ENCODE measurements at places on chromosomes 3 and 15. TPM values are rescaled to one million over a fixed set of nuclear protein-coding genes. Genes with fewer than 3 reads are reported as not detected.

DNA sequence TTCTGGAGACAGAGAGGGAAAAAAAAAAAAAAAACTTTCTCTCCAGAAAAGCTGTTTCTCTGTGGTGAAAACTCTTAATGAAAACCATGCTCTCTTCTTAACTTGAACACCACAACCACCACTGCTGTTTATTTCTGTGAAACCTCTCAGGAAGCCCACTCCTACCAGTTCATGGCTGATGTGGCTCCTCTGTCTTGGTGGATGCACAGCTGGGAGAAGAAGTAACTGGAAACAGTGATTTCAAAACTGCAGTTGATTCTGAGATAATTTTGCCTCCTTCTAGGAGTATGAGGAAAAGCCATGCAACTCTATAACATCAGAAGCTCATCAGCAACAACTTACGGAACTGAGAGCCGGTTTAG, 40.2 kb upstream of the PYGO1 start:
- DNase-seq, result no peak

Gene LRRN1
- total RNA-seq, result 157 TPM

- DNase-seq, result no peak
These were observed 253.9 kb upstream of the HES1 start for GRCh38 chr3:193882091-193882490.

Gene MUC20
- not detected for total RNA-seq

Gene CCDC54
- not detected for total RNA-seq

DNA sequence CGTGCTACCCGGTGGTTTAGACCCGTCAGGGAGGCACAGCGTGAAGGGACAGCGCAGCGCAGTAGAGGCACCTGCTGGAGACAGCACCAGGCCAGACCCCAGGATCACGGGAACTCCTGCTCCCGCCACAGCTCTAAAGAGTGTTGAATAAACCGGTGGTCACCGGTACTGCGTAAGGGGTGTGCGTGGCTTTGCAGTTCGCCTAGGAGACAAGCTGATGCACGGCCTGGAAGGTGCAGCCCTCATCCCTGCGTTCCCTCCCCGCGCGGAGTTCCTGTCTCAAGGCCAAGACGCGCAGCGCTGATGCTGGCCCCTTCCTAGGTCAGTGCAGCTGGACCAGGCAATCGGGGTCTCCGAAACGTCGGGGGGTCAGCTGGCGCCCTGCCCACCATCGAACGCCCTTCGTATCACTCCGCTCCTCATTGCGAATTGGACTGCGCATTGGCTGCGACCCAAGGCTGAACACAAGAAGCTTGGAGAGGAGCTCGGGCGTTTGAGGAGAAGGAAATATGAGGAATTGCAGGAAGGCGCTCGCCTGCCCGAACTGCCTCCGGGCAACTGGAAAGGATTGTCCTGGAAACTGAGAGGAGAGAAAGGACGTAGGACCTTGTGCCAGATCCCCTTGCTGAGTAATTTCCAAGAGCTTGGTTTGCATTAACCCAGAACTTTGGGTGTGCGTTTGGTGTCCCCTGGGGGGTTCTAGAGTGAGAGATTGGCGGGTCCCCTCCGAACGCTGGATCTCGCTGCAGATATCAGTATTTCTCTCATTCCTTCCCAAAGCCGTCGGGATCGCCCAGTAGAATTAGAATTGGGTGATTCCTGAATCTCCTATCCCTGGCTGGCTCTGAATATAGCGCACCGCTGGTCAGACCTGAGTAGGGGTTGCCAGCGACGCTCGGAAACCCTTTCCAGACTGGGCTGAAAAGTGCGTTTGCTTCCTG, 2.3 kb upstream of the SOX14 start:
- DNase-seq, result peak; percentile 43

- no peak for DNase-seq
These were observed 18.3 kb downstream of the ABHD5 start for GRCh38 chr3:43709022-43709421.

DNA sequence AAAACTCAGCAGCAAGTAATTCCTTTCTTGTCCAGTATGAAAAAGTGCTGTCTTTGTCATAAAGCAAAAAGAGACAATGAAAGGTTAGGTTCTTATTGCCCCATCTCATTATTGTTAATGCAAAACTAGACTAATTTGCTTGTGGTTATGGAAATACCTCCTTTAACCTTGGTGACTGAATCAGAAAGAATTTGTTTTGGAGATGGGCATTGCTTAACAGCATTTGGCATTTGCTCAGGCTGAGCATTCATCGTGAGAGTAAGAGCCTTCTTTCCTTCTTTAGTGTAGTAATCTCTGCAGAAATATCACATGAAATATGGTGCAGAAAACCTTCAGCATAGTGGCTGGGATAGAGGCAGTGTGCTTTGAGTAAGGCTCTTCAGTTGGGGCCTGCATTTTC, 103.1 kb downstream of the CNTN6 start:
- no peak for DNase-seq

Gene CPNE4
- 4.1 TPM for total RNA-seq

Gene PEX11A
- total RNA-seq, result 4.5 TPM

DNA sequence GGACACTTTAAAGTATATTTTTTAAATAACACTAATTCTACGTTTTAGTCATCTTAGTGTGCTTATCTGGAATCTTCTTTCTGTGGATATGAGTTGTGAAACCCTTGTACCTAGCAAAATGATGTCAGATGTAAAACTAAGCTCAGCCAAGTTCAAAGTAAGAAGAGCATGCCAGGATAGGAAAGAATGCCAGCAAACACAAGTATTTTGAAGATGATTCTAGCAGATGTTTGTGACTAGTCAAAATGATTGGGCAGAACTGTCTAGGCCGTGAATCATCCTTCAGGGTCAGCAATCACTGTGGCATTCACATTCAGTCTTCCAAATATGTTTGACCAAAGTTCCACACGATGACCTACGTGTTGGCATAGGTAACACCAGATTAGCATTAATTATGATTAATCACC, 5.4 kb upstream of the PLOD2 start:
- no peak for DNase-seq

- DNase-seq, result no peak
These were observed 200.6 kb downstream of the BCHE start for GRCh38 chr3:165636684-165637015.

Gene NANOGP8
- total RNA-seq, result 49.6 TPM

- DNase-seq, result peak; percentile 97
These were observed 22.0 kb upstream of the TATDN2 start for GRCh38 chr3:10226293-10226692.

- no peak for DNase-seq
These were observed 1.5 kb downstream of the CD80 start for GRCh38 chr3:119557877-119558269.

DNA sequence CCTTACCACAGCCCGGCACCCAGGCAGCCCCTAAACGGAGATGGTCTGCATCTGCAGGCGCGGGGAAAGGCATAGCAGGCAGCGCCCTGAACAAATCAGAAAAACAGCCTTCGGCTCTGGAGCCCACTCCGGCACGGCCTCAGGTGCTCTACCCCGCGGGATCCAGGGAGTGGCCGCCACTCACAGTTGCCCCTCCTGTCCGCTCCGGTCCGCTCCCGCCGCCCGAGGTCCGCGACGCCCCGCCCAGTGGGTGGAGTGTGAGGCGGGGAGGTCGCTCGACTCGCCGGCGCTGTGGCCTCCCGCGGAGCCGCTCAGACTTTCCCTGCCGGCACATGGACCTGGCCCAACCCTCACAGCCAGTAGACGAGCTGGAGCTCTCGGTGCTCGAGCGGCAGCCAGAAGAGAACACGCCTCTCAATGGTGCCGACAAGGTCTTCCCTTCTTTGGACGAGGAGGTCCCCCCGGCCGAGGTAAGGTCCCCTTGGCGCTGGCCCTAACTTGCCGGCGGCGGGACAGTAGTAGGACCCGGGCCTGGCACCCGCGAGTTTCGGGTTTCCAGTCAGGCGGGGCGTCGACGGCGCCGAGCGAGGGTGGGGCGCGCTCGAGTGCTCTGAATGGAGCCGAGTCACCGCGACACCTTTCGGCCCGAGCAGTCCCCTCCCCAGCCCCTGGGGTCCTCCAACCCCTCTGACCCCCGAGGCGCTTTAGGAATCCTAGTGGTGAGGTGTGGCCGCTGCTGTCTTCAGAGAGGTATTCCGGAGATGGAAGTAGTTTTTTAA, at the start of gene C3orf52:
Gene C3orf52, plus strand, starts transcription at position 314 of the 779 bp plus-strand sequence. Its CDS starts 19 bp downstream, at position 333.
- DNase-seq, result peak; percentile 96

DNA sequence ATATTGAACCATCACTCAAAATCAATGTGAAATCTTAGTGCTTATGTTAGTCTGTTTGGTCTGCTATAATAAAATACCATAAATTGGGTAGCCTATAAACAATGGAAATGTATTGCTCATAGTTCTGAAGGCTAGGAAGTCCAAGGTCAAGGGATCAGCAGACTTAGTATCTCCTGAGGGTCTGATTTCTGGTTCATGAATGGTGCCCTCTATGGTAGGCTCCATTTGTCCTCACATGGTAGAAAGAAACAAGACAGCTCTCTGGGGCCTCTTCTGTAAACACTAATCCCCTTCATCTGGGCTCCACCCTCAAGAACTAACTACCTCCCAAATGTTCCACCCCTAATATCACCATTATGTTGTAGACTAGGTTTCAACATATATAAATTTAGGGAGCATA, 15.0 kb upstream of the EOMES start:
- no peak for DNase-seq

GRCh38 chr3:61134532-61134931, 116.7 kb downstream of the FHIT start:
- no peak for DNase-seq

- no peak for DNase-seq
These were observed 39.9 kb downstream of the GATM start for GRCh38 chr15:45338417-45338816.

Gene SLC12A1
- 0.19 TPM for total RNA-seq

DNA sequence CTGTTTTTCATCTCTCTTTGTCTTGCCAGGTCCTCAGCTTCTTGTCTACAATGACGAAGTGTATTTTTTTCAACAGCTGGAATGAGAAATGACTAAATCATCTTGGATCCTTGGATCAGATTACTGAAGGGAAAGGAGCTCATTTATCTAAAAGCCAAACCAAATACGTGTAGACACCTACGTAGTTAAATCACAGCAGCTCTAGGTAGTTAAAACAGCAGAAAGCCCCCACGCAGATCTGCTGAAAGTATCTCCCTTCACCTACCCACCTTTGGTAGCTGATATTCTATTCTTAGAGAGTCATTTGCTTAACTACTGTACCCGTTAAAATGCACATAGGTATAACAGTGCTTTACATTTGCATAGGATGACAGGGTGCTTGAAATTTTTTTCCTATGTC, 105.5 kb upstream of the WNT5A start:
- no peak for DNase-seq

- DNase-seq, result no peak
These were observed 5.5 kb upstream of the CLN6 start for GRCh38 chr15:68235022-68235421.

- DNase-seq, result no peak
These were observed 4.6 kb upstream of the SMCO1 start for GRCh38 chr3:196519718-196520082.

Gene NUSAP1
- 126 TPM for total RNA-seq

GRCh38 chr3:8741581-8742261, 8.1 kb downstream of the CAV3 start:
- DNase-seq, result peak; percentile 85

Gene DVL3
- total RNA-seq, result 55.5 TPM

DNA sequence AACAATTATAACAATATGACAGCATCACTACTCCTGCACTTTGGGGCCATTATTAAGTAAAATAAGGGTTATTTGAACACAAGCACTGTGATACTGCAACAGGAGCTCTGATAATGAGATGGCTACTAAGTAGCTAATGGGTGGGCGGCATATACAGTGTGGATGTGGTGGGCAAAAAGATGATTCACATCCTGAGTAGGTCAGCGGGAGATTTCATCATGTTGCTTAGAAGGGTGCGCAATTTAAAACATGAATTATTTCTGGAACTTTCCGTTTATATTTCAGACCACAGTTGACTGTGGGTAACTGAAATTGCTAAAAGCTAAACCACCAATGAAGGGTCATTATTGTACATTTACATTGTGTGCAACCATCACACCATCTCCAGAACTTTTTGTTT, 42.3 kb downstream of the FBXO22 start:
- no peak for DNase-seq

Gene ATP2B2
- 0.35 TPM for total RNA-seq

DNA sequence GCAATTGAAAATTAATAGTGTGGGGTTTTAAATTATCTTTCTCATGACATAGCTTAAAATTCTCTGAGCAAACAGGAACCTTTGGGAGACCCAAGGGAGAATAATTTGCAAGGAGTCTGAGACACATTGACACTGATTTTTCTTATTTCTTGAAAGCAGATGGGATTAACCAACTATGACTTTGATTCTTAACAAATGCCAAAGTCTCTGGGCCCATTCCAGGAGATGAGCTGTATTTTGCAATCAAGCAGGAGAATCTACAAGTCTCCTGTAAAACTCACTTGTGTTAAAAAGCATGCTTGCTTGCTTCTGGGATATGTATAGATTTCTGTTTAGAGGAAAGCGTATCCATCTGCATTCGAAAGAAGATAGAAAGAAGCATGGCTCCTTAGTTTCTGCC, 71.3 kb upstream of the STT3B start:
- DNase-seq, result no peak

DNA sequence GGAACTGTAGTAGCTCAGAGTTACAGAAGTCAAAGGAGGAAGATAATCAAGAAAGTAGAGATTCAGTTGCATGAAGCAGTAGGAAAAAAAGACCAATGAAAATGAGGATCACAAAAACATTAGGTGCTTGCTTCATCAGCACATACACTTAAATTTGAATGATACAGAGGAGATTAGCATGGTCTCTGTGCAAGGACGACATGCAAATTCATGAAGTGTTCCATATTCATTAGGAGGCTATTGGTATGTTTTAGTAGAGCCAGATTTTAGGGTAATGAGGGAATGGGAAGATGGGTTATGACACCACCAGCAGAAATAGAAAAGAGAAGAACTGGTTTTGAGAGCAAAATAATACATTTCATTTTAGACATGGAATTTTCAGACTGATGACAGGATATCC, 21.0 kb upstream of the TTC14 start:
- DNase-seq, result no peak

All from GM23338 (cell line).